ENCODE measurements at places on chromosomes 6 and 20.

DNA sequence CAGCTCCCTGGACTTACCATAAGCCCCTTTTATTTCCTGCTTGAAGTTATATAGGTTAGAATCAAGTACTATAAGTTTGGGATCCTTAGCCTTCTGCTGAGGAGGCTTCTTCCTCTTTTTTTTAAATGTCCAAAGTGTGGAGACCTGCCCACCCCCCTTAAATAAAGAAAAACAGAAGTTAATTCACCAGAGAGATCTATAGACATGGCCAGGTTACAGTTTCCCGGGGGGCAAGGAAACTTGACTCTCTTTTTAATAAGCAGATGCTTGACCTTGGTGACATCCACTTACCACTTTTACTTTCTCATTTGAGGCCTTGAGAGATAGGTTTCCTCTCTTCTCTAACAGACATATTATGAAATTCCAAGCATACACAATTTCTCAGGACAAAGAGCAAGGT, 88.3 kb downstream of the BMP2 start:
- DNase-seq: no peak

- DNase-seq: no peak
Measured at GRCh38 chr20:56788041-56788670, 159.1 kb downstream of the TFAP2C start.

DNA sequence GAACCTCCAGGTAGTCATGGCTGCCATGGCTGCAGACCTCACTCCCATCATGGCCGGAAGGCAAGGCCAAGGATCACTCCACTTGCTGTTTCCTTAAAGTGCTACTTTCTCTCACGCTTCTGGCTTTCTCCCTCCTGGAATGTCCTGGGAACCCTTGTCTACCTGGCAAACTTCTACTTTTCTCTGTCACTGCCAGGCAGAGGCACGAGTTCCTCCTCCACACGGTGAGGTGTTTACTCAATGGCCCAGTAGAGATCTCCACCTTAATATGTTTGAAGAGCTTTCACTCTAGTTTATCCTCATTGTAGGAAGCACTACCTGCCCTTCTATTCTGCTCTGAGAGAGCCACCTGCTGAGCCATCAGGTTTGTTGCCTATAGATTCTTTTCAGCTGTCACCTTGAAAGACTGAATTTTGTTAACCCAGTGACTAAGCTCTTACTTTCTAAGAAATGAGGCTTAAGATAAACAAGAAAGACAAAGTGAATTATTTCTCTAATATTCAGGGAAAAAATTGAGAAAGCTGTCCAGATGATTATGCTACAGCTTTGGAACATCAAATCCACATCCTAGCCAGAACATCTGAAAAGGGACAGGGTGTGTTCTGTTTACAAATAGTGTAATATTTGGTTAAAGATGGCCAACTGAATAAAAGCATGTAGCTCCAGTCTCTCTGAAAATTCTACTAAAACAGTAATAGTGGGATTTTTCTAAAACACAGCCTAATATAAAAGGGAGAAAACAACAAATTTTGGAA, 54.9 kb downstream of the PLAGL1 start:
- DNase-seq: no peak

- DNase-seq: no peak
Measured at GRCh38 chr6:88662163-88662580, 301.2 kb downstream of the RNGTT start.

- DNase-seq: no peak
Measured at GRCh38 chr6:111417181-111417585, 65.8 kb downstream of the REV3L start.

- no peak for DNase-seq
Measured at GRCh38 chr6:73471686-73472290, 10.3 kb downstream of the MTO1 start.

DNA sequence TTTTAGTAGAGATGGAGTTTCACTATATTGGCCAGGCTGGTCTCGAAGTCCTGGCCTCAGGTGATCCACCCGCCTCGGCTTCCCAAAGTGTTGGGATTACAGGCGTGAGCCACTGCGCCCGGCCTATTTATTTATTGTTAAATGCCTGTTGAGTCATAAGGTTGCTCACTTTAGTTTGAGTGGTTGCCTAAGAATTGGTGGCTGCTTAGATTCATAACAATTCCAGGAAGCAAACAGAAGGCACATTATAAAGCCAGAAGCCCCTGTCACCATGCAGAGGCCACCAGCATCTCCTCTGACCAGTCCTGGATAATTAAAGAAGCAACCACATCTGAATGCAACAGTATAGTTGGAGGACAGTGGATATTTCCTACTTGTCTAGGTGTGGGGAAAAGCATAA, 24.0 kb upstream of the ARMH2 start:
- no peak for DNase-seq

DNA sequence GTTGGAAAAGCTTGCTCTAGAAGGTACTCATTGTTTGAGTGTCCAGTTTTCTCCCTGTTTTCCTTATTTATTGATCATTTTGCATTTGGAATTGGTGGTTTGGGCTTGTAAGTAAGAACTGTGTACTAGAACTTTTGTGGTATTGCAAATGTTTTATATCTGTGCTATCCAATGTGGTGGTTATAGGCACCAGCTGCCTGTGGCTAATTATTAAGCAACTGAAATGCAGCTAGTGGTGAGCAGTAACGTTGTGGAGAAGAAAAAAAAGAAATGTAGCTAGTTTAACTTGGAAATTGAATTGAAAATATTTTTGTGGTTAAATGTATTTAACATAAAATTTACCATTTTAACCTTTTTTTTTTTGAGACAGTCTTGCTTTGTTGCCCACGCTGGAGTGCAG, 50.7 kb upstream of the MAPK13 start:
- no peak for DNase-seq

- no peak for DNase-seq
Measured at GRCh38 chr6:100212131-100212530, 218.1 kb upstream of the MCHR2 start.

GRCh38 chr6:63947792-63948529, 312.4 kb downstream of the PHF3 start:
- DNase-seq: no peak

DNA sequence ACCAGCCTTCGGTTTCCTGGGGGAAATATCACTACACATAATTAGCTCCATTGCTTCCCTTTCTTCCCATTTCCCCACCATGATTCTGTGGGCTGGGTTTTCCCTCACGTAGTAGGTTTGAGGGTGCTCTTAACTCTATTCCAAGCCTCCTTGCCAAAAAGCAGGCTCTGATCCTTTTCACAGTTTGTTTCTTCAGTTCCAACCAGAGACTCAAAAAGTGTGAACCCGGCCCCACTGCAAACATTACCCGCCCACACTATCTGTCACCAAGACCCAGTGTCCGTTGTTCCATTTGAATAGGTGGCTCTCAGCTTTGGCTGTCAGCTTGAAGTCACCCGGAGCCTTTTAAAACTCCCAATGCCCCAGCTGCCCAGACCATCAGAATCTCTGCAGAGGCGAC, 11.8 kb upstream of the NAA20 start:
- no peak for DNase-seq

GRCh38 chr20:50625986-50626677, 65.2 kb downstream of the RIPOR3 start:
- DNase-seq: no peak

GRCh38 chr6:147283460-147283859, 79.2 kb downstream of the STXBP5 start:
- DNase-seq: no peak

DNA sequence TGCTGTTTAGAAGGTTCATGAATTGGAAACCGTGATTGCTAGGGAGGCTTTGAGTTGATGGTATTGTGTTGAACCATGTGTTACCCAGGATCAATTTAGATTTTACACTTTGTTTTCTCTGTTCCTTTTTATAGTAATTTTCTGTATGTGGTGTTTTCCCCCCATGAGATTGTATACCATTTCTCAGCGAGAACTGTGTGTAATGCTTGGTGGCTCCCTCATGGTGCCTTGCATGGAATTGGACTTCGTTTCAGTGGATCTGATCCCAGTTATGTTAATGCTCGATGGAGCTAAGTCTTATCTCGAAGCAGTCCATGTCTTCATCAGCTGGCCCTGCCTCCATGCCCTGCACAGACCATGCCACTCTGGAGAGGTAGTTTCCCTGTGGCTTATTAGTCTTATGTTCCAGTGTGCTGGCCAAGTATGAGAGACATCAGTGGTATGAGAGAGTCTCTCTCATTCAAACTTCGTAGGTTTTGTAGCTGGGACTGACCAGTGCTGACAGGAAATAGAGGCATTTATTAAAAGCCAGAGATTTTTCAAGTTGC, 18.7 kb downstream of the PTPN1 start:
- DNase-seq: no peak

GRCh38 chr6:112827793-112828192, 480.7 kb downstream of the RFPL4B start:
- no peak for DNase-seq

DNA sequence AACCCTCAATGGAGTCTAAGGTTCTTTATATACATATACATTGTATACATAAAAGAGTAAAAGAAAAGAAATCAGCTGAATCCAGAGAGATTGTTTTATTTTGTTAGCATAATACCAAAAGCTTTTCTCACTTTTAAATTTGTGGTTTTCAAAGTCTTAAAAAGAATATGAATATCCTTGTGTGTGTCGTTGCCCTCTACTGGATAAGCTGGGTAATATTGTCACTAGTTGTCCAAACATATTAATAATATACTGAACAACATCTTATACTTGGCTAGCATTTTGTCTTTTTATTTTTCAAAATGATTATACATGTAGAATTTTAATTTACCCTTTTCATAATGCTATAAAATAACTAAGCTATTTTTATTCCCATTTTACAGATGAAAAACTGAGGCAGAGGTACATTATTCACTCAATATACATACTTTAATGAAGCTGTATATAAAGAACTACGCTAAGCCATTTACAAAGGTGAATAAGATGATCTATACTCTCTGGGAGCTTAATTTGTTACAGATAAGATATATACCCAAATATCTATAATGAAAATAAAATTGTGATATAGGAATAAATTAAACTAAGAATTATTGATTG, 531.7 kb downstream of the TFAP2B start:
- DNase-seq: no peak

GRCh38 chr6:124973780-124974179, 11.5 kb downstream of the RNF217 start:
- DNase-seq: no peak

DNA sequence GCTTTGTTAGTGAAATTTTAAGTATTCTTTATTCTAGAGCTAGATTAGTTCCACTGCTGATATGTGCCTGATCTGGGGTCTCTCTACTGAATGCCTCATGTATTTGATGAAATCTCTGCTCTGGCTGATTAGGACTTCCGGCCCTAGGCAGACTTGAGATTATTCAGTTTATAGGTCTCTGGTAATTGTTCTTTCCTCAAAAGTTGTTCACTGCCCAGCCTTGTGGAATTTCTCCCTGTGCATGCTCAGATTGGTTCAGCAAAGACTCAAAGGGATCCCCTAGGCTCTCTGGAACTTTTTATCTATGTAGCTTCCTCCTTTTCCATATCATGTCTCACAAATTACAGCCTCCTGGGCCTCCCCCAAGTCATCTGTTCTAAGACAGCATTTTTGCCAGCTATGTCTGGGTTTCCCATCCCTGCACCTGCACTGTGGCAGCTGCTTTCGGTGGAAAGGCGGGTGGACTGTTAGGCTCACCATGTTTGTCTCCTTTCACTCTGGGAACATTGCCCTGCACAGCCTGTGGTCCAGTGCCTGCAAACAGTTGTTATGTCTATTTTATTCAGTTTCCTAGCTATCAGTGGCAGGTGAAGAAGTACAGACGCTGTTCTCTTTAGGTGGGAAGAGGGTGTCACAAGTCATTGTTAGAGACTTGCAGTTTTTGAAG, 73.7 kb downstream of the RPP40 start:
- no peak for DNase-seq

DNA sequence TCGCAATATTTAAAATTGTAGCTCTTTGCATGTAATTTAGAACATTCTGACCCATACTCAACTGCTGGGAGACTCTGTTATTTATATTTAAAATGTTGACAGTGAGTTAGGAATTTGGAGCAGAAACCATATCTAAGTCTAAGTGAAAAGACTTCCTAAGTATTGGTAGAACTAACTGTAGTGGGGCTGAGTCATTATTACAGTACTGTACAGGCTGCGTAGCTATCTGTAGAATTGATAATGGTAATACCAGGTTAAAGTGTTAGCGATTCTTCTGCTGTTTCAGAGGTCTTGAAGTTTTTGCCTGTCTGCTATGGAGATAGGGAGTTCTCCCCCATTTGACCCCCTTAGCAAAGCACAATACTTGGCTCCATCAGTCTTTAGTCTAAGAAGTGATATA, 3.6 kb downstream of the TOP1 start:
- no peak for DNase-seq

DNA sequence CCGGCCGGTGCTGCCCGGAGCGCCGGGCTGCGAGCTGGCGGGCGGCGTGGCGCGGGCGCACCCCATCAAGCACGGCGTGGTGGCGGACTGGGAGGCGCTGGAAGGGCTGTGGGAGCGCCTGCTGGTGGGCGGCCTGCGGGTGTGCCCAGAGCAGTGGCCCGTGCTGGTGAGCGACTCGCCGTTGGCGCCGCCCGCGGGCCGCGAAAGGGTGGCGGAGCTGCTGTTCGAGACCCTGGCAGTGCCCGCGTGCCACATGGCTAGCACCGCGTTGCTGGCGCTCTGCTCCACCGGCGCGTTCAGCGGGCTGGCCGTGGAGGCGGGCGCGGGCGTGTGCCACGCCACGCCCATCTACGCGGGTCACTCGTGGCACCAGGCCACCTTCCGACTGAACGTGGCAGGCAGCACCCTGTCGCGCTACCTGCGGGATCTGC, 517 bp downstream of the ACTL10 start:
- DNase-seq: no peak

GRCh38 chr6:166058064-166058739, 109.4 kb downstream of the TBXT start:
- no peak for DNase-seq

DNA sequence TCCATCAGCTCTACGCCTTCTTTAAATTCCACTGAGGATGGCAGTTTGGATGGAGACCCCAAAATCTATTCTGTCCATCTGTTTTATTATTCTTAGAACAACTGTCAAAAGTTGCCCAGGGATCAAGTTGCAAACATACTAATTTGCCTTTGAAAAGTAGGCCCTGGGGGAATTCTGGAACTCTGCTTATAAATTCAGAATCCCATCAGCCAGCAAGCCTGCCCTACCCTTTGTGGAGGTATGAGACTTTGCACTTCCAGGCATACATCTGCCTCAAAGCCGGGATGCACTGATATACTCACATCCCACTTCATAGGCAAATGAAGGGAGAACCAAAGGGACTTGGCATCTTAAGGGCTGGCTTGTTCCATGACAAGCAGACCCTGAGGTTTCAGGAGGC, 93.6 kb downstream of the INSM1 start:
- no peak for DNase-seq

GRCh38 chr6:160088784-160089533, 32.7 kb upstream of the SLC22A1 start:
- DNase-seq: no peak

Data from stimulated activated CD4-positive, alpha-beta T cell treated with anti-CD3 and anti-CD28 coated beads, Interleukin-15, amount 100 ng/mL, for 1 hour (primary cell).